Effector memory CD8-positive, alpha-beta T cell (primary cell): ENCODE measurements at places on chromosomes 6 and 20.

GRCh38 chr6:98945311-98946115, 2.2 kb downstream of the FBXL4 start:
- DNase-seq = no peak

- no peak for DNase-seq
Observed at GRCh38 chr6:43226192-43226851, 3.0 kb downstream of the DNPH1 start.

- DNase-seq = peak; percentile 62
Observed at GRCh38 chr6:158686791-158687381, 37.0 kb downstream of the SYTL3 start.

- DNase-seq = peak; percentile 61
Observed at GRCh38 chr6:111793711-111794111, 79.5 kb downstream of the FYN start.

DNA sequence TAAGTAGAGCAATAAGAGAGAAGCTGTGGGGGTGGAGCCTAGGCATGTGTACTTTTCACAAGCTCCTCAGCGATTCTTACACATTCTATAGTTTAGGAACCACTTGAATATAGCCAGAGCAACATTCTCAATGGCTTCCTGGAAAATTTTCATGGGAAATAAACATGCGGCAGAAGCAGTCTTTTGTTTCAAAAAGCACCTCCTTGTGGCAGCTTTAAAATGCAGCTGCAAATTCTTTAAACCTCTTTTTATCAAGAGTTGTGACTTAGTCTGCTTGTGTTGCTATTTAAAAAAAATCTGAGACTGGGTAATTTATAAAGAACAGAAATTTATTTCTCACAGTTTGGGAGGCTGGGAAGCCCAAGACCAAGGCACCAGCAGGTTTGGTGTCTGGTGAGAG, 23.8 kb downstream of the NKX2-2 start:
- DNase-seq = no peak
